A172 (cell line): ENCODE measurements at places on chromosomes 2 and 18. TPM values are rescaled to one million over a fixed set of nuclear protein-coding genes. Genes with fewer than 3 reads are reported as not detected.

DNA sequence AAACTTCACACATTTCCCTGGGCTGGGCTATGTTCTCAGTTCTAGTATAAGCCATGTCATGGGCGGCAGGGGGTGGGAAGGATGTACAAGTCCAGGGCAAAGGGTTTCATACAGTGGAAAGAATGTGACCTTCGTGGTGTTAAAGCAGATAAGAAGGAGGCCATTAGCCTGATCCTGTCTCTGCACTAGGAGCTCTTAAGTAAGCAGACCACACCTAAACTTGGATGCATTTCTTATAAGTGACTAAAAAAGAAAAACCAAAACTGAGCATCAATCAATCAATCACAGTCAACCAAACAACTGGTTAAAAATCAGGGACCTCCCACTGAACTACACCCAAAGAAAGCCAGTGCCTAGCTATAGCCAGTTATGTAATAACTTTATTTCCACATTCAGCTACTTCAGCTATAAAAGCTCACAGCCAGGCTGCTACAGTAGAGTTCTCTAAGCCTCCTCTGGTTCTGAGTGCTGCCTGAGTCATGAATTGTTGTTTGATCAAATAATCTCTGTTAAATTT is 46.8 kb upstream of the RIOK3 start:
- peak; percentile 71 for DNase-seq

CXCR1 gene
- total RNA-seq: not detected in 2 replicates

GRCh38 chr18:72235422-72235821 is 308.7 kb downstream of the CBLN2 start:
- no peak for DNase-seq

DAW1 gene
- total RNA-seq: 1.7 and 2.0 TPM in 2 replicates

DNA sequence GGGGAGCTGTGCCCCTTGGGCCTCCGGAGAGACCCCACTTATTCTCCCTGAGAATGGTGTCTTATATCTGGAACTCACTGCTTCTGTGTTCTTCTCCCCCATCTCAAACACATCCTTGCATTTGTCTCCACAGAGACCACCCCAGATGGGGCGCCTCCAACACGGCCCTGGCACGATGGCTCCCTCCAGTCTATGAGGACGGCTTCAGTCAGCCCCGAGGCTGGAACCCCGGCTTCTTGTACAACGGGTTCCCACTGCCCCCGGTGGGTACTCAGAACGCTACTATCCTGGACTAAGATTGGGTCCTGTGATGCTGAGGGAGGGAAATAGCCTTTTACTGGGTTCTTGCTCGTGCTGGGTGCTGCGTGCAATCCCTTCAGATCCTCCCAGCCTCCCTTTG is 40.3 kb downstream of the TPO start:
- DNase-seq: no peak

DNA sequence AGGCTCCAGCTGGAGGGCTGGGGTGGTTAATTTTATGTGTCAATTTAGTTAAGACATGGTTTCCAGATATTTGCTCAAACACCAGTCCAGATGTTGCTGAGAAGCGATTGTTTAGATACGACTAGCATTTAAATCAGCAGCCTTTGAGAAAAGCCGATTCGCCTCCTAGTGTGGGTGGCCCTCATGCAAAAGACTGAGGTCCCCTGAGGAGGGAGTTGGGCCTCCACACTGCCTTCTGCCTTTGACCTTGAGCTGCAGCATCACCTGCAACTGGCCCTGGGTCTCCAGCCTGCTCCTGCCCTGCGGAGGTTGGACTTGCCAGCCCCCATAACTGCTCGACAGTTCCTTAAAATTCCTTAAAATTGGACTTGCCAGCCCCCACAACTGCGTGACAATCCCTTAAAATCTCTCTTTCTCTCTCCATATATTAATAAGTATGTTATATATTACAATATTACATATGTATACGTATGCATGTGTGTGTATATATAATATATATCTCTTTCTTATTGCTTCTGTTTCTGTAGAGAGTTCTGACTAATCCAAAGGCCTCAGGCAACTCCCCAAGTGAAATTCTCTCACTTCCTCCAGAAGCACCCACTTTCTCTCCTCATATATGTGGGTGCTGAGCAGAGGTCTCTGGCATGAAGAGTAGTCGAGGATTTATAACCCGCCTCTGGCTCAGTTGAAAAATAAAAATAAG is 14.4 kb downstream of the FBLN7 start:
- DNase-seq: no peak

GRCh38 chr18:63161761-63162195 is 157.8 kb downstream of the BCL2 start:
- peak; percentile 79 for DNase-seq

DNA sequence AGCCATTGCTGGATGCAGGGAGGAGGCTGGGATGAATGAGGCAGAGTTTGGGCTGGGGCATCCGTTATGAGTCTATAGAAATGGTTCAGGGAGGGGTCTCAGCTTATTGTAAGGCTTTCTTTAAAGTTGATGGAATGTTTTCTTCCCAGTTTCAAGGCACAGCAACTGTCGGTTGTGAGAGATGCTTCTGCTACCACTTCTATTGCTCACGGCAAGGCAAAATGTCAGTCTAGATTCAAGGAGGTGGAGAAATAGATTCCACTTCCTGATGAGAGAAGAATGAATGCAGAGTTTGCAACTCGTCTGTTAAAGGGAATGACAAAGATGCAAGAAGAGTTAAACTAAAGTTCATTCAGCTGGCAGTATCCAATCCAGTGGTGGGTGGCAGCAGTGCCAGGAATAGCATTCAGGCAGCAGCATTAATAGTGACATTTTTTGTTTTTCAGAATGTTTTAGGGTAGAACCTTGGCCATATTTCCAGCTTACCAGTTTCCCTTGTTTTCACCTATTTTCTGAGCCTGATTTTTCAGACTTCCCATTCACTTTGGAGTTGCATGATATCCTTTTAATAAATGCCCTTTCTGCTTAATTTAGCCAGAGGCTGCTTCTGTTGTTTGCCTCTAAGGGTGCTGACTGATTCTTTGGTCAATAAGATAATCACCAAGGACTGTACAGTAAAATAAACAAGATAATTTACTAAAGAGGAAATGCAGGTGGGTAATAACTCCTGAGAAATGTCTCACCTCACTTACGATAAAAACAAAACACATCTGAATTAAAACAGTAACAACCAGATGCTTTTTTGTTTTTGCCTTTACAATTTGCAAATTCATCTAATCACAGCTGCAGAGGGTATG is 138.4 kb downstream of the RPIA start:
- DNase-seq: no peak

DNA sequence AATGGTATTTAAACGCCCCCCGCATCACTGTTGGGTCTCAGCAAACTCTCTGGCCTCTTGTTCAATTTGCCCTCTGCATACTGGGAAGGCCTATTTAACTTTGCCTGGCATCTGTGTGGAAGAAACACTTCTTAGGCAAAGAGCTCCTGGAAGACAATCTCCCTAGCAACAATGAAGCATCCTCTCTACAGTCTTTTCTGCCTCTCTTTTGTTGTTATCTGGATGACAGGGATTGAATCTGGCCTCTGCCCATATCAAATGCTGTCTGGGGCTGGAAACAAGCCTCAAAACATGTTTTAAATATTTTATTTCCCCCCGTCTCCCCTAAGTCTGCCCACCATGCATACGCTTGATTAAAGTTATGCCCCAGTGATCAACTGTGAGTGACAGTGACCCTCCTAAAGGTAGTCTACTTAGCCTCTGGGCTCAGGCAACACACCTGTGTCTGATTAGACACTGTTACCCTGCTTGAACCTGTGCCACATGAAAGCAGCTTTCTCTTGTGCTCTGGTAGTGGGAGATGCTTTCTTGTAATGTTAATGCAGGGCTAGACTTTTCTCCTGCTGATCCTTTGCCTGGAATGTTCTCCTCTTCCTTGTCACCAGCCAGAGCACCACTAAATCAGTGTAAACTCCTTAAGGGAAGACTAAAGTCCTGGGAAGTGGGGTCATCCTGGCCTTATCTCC is 34.9 kb downstream of the CDC42EP3 start:
- no peak for DNase-seq

DNA sequence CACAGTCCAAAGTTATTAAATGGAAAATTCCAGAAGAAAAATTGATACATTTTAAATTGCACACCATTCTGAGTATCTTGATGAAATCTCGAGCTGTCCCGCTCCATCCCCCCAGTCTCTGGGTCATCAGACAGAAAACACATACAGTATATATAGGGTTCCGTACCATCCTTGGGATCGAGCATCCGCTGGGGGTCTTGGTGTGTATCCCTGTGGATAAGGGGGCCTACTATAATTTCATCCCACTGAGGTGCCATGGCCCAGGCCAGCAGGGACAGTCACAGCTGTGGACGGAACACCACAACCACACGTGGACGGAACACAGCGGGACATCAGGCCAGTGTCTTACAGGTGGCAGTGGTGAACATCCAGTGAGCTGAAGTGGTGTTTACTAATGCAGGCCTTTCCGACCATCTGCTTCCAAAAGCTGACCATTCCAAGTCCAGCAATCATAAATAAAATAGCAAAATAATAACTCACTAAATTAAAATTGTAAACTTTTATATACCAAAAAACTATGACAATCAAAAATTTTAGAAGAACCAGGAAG is 14.0 kb downstream of the TWIST2 start:
- no peak for DNase-seq

SPP2 gene
- not detected in 2 replicates for total RNA-seq

DSG1 gene
- total RNA-seq: not detected in 2 replicates

- no peak for DNase-seq
Observed at GRCh38 chr2:132936791-132937190, 266.8 kb upstream of the LYPD1 start.

GRCh38 chr2:99485824-99486223 is 4.0 kb downstream of the REV1 start:
- DNase-seq: no peak

GRCh38 chr2:11175293-11175795 is 20.1 kb downstream of the SLC66A3 start:
- DNase-seq: peak; percentile 74

SH3BP4 gene
- 53.3 and 56.4 TPM in 2 replicates for total RNA-seq

PELI1 gene
- 3.6 and 5.6 TPM in 2 replicates for total RNA-seq

GALNT14 gene
- total RNA-seq: not detected in 2 replicates

TMEM200C gene
- total RNA-seq: not detected in 2 replicates

FAM228A gene
- not detected in 2 replicates for total RNA-seq

SMC6 gene
- total RNA-seq: 29.4 and 38.6 TPM in 2 replicates

- DNase-seq: no peak
Observed at GRCh38 chr2:102361632-102362241, 6.1 kb downstream of the IL18R1 start.

CD226 gene
- 0.17 and 0.29 TPM in 2 replicates for total RNA-seq

IHH gene
- 0.03 TPM in 1 of 2 replicates, not detected in the other for total RNA-seq

GRCh38 chr2:191869178-191869577 is 22.3 kb upstream of the CAVIN2 start:
- DNase-seq: peak; percentile 85

SCN9A gene
- total RNA-seq: 6.3 and 8.2 TPM in 2 replicates

DNA sequence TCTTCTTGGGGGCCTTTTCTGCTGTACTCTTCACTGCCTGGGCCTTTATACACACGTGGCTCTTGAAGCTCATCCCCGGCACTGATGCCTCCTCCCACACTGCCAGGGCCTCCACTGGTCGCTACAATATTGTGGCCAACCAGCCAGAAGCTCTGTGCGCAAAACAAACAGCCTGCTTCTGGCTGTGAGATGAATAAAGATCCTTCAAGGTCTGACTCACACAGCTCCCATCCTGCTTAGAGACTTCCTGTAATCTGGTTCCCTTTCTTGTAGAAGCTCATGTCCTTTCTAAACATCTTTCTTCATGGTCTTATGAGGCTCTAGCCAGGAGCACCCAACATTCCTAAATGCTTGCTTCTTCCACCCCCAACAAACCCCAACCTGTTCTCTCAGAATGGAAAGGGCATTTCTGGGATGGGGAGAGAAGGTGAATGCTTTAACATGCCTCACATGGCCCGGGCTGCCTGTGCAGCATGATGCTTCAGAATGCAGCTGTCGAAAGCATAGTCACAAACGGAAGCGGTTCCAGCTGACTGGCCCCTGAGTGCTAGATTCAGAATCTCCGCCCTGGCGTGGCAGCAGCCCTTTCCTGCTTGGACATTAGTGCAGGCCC is 24.6 kb downstream of the NRP2 start:
- peak; percentile 87 for DNase-seq

GRCh38 chr2:95024371-95024770 is 1.1 kb upstream of the MAL start:
- DNase-seq: no peak

DNA sequence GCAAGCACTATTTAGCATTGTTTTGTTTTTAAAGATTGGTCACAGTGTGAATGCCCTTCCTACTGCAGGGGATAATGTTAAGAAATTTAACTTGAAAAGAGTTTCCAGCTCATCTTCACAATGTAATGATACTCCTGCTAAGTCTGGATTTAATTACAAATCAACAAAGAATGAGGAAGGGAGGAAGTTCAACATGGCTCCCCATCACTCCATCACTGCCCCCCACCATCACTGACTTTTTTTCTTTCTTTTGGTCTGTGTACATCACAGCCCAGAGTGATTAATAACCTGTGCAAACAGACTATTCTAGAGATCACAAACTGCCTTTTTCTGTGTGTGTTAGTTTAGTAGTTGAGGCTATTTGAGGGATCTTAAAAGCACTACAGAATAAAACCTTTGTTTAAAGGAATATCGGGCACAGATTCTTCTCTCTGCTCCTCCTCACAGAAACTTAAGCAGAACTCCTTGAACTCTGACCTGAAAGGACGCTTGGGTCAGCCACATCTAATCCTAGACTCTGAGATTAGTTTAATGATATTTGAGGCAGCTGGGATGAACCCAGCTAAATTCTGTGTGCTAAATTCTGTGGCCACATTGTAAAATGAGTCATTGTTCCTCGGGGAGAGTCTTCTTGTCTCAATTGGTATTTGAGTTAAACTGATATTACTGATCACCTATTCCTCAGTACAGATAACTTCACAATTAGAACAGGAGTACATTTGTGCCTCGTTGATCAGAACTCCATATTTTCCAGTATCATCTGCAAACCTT is 47.8 kb downstream of the SATB2 start:
- DNase-seq: no peak

IL36A gene
- total RNA-seq: not detected in 2 replicates

GRCh38 chr2:26048791-26049190 is 14.9 kb downstream of the RAB10 start:
- DNase-seq: no peak

PLEK gene
- total RNA-seq: not detected in 2 replicates

GRCh38 chr2:99101697-99102096 is 39.8 kb upstream of the C2orf15 start:
- no peak for DNase-seq

DNA sequence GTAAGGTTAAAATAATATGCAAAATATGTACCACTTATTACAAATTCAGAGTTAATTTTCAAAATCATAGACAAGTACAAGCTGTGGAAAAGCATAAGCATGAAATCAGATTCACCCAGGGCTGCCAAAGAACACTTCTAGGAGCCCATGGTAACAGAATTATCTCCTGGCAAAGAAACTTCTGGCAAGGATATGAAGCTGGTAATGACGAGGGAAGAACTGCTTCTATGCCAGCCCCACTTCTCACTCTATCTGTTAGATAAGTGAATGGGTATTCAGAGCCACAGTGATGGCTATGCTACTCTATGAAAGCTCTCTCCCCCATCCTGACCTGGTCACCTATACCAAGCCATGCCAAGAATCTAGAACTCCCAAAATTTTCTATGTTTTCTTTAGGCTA is 36.9 kb upstream of the PDE1A start:
- DNase-seq: no peak
